ENCODE measurements at places on chromosomes 16 and 17. TPM values are rescaled to one million over a fixed set of nuclear protein-coding genes. Genes with fewer than 3 reads are reported as not detected.

DNA sequence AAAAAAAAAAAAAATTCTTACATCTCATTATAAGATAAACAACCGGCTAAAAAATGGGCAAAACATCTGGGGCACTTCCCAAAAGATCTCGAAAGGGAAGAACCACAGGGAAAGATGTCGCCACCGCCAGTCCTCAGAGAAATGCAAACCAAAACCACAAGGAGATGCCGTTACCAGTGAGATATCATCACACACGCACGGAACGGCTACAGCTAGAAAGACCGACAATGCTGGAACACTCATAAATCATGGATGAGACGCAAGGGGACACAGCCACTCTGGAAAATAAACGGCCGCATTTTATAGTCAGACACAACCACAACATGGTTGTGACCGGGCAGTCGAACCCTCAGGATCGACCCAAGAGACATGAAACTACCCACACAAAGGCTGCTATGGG lies 24.5 kb downstream of the WDR45B start:
- no peak for DNase-seq

DNA sequence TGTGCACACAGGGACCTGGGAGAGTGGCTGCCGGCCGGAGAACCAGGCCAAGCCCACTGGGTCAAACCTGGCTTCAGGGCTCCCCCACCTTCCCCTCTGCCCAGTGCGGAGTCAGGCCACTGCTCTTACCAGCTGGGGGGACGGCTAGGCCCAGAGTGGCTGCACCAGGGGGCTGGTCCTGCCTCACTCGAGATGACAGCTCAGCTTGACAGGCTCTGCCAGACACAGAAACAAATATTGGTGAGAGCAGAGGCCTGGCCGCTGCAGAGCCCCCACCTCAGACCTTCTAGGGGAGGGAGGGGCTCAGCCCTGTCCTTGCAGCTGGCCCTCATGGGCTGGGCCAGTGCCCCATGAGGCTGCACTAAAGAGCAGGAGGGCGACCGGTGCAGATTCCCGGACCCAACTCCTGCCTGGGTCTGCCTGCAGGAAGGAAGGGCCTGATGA lies 4.5 kb downstream of the NUDT16L1 start:
- DNase-seq: no peak

GRCh38 chr16:50430076-50430475 lies 61.3 kb upstream of the BRD7 start:
- DNase-seq: no peak

DNA sequence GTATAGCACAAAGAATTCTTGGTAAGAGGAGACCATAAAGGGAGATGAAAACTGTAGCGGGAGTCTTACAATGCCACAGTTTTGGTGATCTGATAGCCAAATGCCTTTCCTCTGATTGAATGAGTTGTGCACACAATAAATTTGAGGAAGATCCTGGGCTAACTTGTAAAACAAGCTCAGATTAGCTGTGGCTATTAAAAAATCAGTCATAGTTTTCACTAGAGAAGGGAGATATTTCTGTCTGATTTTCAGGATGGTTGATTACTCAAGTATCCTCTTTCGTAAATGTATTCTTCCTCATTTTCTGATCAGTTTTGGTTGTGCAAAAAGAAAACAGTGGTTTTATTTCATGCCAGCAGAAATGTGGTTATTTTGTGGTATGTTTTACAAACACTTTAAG lies 9.1 kb upstream of the METTL9 start:
- no peak for DNase-seq

SRL gene
- total RNA-seq: 2.6 TPM

DNA sequence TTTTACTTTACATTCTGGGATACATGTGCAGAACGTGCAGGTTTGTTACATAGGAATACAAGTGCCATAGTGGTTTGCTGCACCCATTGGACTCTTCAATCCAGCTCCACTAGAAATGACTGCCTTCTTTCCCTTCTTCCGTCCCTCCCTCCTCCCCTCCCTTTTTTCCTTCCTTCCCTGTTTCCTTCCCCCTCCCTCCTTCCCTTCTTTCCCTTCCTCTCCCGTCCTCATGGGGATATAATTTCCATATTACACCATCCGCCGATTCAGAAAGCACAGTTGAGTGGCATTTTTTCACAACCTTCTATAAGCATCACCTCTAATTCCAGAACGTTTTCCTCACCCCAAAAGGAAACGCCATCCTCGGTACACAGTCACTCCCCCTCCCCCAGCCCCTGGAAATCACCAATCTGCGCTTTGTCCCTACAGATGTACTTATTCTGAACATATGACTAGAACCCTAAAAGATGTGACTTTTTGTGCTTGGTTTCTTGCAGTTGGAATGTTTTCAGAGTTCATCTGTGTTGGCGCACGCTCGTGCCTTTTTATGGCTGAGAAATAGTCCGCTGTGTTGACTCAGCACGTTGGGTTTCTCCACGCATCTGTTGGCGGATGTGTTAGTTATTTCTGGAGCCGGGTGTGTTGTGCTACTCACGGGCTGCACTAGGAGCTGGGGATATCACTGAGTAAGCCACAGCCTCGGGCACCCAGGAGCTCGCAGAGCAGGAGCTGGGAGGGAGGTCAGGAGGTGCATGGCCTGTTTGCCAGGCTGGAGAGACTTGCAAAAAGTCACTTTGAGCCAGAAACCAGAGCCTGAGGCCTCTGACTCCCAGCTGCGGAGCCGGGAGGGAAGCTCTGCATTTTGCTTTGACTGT lies 336.4 kb downstream of the SEC14L1 start:
- DNase-seq: no peak

DNA sequence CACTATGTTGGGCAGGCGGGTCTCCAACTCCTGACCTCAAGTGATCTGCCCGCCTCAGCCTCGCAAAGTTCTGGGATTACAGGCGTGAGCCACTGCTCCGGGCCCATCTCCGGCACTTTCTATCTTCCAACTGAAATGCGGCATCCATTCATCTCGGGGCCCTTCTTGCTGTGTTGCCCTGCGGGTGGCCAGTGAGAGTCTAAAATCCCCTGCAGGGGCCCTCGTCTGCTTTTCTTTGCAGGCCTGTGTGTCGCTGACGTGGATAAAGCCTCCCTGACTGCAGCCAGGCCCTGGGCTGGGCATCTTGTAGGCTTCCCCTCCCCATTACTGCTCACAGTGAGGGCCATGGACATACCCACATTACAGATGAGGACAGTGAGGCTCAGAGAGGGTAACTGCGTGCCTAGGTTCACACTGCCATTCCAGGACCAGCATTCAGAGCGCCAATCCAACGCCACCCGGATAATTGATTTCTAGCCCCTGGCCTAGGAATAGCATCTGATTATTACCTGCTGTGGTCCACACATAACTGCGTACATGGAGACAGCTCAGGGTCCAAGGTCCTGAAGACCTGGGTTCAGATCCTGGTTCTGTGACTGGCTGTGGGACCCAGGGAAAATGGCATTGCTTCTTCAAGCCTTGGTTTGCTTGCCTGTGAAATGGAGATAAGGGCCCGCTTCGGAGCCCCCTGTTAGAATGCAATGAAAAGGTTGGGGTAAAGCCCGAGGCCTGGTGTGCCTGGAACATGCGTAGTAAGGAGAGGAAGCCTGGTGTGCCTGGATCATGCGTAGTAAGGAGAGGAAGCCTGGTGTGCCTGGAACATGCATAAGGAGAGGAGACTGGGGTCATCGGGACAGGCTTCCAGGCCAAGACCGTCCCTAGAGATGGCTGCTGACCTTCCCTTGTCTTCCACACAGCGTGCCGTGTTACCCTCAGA lies 25.0 kb downstream of the CRISPLD2 start:
- no peak for DNase-seq

HBA1 gene
- 6,594 TPM for total RNA-seq

- DNase-seq: no peak
These were observed 813 bp upstream of the THAP11 start for GRCh38 chr16:67841198-67841815.

DNA sequence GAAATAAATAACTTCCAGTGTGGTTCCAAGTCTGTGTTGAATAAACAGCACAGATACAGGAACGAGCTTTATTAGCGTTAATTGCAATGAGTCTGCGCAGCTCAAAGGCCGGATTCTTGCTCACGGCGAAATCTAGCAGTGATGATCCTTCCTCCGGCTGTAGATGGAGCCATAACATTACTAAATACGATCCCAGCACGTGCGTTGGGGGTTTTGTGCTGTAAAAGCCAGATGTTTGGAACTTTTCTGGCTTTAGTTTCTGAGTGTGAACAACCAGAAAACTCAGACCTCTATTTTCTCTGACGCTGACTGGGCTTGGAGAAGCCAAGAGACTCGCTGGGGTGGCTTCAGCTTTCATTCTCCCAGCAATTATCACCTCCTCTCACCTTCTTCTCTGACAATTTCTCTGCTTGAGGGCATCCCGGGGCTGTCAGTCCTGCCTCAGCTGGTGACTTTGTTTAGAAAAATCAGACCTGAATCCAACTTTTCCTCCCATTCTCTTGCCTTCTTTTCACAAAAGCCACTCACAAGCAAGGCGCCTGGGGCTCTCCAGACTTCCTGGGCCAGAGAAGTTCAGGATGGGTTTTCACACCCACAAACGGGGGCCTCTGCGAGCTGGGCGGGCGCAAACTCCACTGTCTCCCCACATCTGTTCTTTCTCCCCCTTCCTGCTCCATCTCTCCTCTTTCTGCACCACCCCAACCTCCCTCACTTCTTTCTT lies 47.1 kb upstream of the AKTIP start:
- DNase-seq: no peak

DNA sequence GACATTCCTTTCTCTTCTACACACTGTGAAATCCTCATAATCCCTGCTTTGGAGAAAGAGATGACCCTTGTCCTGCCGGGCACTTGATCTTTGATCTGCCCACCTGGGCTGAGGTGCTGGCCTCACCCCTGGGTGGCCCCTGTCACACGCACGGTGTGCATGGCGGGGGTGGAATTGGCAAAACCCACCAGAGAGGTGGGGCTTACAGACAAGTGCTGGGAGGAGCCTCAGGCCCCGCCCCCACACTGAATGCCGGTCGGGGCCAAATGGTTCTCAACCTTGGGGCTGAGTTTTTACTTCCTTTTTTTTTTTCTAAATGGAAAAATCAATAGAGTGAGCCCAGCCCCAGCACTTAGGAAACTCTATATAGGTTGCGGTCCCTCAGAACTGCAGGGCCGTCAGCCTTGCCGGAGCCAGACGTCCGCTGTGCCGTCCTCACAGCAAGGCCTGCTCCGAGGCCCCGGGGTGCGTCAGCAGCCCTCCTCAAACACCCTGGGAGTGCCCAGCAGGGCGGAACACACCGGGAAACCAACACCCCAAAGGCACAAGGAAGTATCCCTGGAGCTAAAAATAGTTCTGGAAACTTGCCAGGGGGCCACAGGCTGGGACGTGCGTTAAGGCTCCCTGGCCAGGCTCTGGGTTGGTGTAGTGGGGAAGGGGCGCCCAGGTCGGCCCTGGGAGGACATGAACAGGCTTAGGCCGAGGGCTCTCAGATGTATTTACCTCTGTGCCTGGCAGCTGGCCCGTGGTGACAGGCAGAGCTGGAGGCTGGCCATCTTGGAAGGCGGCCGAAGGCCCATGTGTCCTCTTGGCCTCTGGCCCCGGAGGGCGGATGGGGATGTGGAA lies 11.0 kb downstream of the GPRC5C start:
- DNase-seq: peak; percentile 92

WDR45B gene
- total RNA-seq: 65.6 TPM

DNA sequence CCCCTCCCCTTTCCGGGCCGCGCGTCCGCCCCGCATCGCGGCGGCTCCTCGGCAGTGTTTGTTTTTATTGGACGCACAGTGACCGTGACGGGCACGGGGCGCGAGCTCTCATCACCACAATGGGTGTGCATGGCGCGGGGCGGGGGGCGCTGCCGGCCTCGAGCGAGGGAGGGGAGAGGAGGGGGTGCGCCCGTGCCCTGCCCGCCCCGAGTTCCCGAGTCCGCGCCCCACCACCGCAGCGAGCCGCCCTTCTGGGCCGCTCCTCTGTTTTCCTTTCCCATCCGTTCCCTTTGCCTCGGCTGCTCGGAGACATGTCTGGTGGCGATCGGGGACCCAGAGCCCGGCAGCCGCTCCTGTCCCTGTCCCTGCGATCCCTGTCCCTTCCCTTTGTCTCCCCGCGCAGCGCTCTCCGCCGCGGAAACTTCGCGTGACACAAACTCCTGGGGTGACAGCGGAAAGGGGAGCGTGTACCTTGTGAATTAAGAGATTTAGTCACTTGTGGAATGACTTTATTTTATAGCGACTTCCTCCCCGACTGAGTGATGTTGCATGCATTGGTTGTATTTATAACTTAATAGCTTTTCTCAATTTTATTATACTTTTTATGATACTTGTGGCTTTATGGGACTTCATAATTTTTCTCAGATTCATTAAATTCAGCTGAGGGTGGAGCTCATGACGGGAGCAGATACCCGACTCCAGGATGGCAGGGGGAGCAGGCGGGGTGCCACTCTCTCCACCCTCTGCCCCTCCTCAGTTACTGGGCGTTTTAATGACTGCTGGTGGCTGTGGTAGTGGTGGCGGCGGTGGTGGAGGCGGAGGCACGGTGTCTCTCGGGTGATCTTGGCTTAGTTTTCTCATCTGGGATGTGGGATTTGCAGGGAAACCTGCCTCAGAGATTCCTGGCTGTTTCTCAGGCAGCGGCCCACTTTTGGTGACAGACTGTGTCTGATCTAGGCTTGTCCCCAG lies 40.8 kb downstream of the MRM1 start:
- peak; percentile 61 for DNase-seq

TBC1D3G gene
- not detected for total RNA-seq

- DNase-seq: no peak
These were observed 693.3 kb downstream of the CDH11 start for GRCh38 chr16:64428463-64429113.

ZACN gene
- not detected for total RNA-seq

SOX8 gene
- 1.7 TPM for total RNA-seq

NETO2 gene
- 45.4 TPM for total RNA-seq

PITPNM3 gene
- 150 TPM for total RNA-seq

DNA sequence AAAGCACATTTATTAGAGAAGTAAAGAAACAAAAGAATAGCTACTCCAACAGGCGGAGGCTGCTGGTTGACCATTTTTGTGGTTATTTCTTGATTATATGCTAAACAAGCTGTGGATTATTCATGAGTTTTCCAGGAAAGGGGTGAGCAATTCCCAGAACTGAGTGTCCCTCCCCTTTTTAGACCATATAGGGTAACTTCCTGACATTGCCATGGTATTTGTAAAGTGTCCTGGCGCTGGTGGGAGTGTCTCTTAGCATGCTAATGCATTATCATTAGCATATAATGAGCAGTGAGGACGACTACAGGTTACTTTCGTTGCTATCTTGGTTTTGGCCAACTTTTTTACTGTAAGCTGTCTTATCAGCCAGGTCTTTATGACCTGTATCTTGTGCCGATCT lies 12.2 kb upstream of the HS3ST4 start:
- DNase-seq: no peak

GRCh38 chr17:7982173-7982572 lies 20.2 kb upstream of the GUCY2D start:
- DNase-seq: no peak

GRCh38 chr17:2125013-2125535 lies 70.2 kb downstream of the HIC1 start:
- DNase-seq: no peak

DNA sequence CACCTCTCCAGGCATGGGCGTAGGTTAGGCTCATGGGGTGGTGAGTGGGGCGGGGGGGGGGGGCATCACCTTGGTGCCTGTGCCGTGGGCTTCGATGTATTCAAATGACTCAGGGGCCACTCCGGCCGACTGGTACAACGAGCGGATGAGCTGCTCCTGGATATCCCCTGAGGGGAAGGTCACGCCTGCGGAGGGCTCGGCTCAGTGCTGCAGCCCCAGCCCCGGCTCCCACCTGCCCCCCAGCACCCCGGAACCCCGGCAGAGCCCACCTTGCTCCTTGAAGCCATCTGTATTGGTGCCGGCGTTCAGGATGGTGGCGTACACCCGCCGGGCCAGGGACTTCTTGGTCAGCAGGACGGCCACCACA lies 5.4 kb downstream of the FASN start:
- DNase-seq: peak; percentile 67

All from spleen (tissue), 13 donors.